ENCODE measurements at places on chromosomes 6 and 20. TPM values are rescaled to one million over a fixed set of nuclear protein-coding genes. Genes with fewer than 3 reads are reported as not detected.

DNA sequence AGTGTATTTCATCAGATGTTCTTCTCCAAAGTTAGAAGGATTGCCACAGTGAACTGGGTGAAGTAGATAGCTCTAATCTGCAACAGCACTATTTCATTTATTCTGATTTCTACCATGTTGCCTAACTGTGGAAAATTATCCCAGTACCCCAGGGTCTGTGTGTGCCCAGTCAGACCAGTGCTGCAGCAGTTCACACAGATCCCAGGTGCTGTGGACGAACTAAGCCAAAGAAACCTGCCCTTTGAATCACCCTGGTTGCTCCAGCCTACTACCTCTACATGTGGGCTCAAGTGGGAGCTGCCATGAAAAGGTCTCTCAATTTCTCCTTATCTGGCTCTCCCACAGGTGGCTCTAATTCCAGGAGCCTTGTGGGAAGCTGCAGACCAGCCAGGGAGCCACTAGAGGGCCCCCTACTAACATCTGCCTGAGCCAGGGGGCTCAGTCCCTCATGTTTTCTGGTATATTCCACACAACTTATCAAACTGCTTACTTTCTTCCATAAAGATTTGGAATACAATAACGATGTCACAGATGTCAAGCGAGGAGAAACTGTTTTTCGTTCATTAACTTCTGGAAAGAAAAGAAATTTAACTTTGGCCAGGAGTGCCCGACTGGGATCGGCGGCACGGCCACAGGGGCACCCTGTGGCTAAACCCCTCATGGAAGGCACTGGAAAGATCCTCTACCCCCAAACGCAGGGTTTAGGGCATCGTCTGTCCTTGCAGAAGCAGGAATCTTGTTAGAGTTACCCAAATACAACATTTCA is 31.6 kb upstream of the LY86 start:
- peak; percentile 77 for DNase-seq

DNA sequence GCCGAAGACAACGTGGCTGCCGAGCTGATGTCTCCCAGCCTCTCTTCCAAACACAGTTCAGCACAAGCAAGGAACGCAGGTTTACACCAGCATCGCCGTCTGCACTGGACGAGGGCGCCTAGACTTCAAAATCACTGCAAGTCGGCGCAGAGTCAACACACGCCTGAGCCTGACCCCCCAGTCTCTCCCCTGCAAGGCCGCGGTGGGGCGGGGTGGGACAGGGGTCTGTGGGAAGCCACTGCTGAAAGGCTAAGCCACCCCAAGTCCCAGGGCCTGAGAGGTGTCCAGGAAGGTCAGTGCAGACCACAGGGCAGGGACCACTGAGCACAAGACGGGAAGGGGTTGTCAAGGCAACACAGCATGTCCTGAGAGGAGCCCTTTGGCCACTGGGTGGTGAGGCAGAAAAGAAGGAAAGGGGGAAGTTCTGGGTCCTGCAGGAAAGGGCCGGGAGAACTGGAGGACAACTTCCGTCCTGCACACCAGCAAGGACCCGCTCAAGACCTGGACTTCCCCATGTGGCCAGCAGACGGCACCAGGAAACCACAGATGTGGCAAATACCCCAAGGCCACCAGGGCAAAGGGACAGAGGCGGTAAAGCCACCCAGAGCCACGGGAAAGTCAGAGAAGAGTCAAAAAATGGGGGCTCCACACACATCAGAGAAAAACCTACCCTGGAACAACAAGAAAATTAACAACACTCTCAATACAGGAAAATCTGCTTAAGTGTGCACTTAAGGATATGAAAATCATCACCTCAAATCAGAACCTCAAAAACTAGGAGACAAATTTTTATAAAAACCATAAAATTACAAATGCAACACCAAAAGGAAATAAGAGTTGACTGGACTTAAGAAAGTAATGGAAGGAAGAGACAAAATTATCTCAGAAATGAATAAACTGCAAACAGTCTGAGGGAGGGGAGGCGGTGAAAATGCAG is 84.8 kb downstream of the TAF4 start:
- DNase-seq: peak; percentile 14

DNA sequence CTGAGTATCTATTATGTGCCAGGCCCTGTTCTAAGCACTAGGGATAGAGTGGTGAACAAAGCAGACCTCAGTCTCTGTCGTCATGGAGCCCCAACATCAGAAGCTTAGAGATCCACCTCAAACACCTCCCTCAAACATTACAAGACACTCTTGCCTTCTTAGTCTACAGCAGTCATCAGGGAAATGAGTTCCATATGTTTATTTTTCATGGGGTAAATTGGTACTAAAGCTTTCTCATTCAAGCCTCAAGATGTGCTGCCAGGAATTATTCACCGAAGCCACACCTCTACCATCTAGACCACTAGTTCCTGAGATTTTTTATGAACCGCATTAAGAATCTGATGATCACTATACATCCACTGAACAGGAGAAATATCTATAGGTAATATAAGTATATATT is 59.0 kb upstream of the TFB1M start:
- DNase-seq: no peak

DNA sequence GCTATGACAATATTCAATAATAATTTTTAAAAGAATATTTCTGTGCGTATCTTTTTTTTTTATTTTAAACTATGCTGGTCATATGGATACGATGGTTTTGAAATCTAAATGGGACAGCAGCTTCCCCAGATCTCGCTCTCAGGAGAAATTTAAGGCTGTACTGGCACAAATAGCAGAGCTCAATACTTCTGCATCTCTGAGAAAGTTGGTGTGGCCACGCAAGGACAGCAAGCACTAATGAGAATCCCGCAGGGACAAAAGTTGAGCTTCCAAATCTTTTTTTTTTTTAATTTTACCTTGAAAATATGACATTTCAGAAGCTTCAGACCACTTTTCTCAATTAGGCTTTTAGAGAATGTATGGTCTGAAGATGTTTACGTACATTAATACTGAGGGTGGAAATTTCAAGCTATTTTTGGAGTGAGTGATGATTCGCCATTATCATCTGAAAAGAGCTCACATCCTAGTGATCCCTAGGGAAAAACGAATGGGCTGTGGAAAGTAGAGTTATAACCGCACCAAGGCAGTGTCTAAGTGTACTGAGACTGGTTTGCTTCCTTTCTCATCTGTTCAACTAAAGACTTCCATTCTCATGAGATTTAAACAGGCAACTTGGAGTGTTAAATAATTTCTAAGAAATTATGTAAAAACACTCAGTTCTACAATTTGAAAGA is 840.0 kb downstream of the C6orf118 start:
- DNase-seq: no peak

DNA sequence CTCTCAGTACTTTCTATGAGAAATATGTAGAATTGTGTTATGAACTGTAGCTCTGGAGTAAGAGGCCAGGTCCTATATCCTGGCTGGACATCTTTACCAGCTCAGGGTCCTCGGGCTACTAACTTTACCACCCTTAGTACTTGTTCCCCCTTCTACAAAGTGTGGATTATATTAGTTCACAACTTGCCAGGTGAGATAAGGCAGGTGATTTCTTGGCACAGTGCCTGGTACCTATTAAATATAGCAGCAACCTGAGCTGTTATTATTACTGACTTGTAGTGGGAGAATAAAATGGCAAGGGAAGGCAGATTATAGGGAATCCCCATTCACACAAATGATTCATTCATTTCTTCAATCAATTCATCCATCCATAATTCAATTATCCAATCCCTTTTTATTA is 150.1 kb downstream of the DOK5 start:
- DNase-seq: no peak

DNA sequence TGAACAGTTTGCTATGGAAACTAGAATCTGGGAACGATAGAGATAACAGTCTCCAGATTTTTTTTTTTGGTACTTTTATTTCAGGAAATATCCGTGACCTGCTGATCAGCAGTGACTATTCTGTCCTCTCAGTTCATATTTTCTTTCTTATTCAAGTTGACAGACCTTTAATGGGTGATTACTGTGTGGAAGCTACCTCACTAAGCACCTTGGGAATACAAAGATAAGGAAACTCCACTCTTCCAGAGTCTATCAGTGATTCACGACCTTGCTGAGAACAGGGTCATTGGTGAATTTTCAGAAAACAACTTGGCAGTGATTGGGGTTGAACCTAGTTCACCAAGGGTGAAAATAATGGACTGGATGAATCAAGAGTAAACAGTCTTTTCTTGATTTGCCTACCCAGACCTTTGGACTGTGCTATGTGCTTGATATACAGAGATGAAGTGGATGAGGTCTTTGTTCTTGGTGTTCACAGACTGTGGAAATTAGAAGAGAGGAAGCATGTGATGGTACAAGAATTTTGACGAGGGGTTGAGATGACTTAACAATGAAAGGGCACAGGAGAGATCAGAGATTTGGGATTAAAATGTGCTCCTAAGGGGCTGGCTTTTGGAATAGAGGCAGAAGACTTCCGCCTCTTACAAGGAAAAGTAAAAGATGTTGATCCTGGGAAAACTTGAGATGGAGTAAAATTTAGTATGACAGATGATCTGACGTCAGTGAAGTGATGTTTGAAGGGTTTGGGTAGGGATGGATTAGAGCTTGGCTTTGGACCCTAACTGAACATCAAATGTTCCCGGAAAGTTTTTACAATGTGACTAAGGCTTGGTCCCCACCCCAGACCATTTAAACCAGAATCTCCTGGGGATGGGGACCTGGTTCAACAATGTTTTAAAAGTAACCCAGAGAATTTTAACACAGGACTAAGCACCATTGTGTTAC is 1.2 kb downstream of the KAT14 start:
- no peak for DNase-seq

GRCh38 chr6:7198833-7199800 is 91.4 kb downstream of the RREB1 start:
- DNase-seq: no peak

- peak; percentile 56 for DNase-seq
Observed at GRCh38 chr6:128412680-128413079, 107.7 kb downstream of the PTPRK start.

- no peak for DNase-seq
Observed at GRCh38 chr6:128538763-128539162, 18.4 kb upstream of the PTPRK start.

DNA sequence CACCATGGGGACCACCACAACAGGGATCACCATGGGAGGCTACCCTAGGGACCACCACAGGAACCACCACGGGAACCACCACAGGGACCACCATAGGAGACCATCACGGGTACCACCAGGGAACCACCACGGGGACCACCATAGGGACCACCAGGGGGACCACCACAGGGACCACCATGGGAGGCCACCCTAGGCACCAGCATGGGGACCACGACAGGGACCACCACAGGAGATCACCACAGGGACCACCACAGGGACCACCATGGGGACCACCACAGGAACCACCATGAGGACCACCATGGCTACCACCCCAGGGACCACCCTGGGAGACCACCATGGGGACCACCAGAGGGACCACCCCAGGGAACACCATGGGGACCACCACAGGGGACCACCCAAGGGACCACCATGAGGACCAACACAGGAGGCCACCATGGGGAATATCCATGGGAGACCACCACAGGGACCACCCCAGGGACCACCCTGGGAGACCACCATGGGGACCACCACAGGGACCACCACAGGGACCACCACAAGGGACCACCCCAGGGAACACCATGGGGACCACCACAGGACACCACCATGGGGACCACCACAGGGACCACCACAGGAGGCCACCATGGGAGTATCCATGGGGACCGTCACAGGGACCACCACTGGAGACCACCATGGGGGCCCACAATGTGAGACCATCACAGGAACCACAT is 67.6 kb upstream of the MPC1 start:
- no peak for DNase-seq

The GRM1 gene
- not detected for total RNA-seq

The KPNA5 gene
- total RNA-seq: 19.2 TPM

The DDX43 gene
- 1.1 TPM for total RNA-seq

Data from tongue (tissue), 3 donors.